BJ (cell line): ENCODE measurements at places on chromosomes 5 and 9. TPM values are rescaled to one million over a fixed set of nuclear protein-coding genes. Genes with fewer than 3 reads are reported as not detected.

Gene ACOT12
- polyA plus RNA-seq, result 0.18 TPM in 1 of 2 replicates, not detected in the other

Gene LRRC19
- polyA plus RNA-seq, result not detected in 2 replicates

Gene PCDHB14
- 0.42 and 0.47 TPM in 2 replicates for polyA plus RNA-seq

Gene FCN2
- polyA plus RNA-seq, result not detected in 2 replicates

Gene SLC27A6
- polyA plus RNA-seq, result 0.06 and 0.10 TPM in 2 replicates

Gene SPINK5
- not detected in 2 replicates for polyA plus RNA-seq

Gene CBY3
- not detected in 2 replicates for polyA plus RNA-seq

Gene TLX3
- polyA plus RNA-seq, result not detected in 2 replicates

Gene CREB3
- 67.9 and 75.8 TPM in 2 replicates for polyA plus RNA-seq

Gene IL33
- polyA plus RNA-seq, result not detected in 2 replicates

DNA sequence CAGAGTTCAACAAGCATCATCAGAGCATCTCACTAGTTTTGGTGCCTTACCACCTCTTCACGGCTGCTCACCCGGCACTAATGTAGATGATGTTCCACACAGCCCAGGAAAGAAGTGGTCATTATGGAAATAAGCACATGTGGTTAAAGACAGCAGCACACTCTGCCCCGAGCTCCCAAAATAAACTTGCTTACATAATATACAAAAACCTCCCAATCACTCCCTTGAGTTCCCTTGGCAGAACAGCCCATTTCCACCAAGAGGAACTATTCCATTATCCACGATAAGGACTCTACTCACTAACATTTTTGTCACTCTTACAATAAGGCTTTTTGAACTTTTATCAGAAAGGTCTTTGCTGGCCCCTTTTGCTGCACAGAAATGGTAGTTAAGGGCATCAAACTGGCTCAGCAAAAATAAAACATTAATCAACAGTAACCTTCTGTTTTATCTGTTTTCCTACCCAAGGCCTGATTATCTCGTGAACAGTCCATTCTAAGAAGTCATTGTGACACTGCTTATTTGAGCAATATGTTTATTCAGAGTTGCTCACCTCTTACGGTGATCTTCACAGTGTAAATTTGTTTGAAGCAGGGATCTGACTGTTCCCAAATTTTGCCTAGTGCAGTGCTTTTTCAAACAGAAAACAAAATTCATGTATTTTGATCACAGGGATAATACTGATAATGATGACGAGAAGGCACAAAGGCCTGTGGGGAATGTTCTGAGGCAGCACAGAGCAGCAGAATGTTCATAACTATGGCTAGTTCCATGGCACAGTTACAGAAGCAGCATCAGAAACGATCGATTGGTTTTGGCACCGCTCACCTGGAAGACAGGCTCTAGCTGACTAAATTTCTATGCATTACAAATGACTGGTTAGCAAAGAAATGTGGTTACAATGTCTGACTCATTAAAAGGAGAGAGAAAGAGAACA lies 399.8 kb upstream of the PIK3R1 start:
- DNase-seq, result no peak

DNA sequence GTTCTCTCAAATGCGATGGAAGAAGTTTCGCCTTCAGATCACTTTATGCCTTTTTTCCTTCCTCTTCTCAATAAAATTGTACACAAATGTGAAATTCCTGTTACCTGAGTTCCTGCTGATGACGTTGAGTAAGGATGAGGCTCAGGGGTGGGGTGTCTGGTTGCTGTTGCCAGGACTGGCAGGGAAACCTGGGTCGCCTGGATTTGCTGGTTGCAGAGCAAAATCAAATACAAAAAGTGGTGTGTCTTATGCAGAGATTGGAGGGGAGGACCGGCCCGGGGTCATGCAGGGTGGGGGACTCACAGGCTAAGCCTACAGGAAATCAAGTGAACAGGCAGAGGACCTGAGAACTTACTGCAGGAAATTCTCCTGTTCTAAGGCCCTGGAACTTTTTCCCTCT lies 39.2 kb downstream of the ANXA2R start:
- no peak for DNase-seq

- no peak for DNase-seq
Measured at GRCh38 chr5:57246426-57246825, 72.6 kb downstream of the GPBP1 start.

GRCh38 chr5:142017832-142018427 lies 5.1 kb upstream of the GNPDA1 start:
- no peak for DNase-seq

- no peak for DNase-seq
Measured at GRCh38 chr9:71001780-71002386, 119.5 kb downstream of the TRPM3 start.

DNA sequence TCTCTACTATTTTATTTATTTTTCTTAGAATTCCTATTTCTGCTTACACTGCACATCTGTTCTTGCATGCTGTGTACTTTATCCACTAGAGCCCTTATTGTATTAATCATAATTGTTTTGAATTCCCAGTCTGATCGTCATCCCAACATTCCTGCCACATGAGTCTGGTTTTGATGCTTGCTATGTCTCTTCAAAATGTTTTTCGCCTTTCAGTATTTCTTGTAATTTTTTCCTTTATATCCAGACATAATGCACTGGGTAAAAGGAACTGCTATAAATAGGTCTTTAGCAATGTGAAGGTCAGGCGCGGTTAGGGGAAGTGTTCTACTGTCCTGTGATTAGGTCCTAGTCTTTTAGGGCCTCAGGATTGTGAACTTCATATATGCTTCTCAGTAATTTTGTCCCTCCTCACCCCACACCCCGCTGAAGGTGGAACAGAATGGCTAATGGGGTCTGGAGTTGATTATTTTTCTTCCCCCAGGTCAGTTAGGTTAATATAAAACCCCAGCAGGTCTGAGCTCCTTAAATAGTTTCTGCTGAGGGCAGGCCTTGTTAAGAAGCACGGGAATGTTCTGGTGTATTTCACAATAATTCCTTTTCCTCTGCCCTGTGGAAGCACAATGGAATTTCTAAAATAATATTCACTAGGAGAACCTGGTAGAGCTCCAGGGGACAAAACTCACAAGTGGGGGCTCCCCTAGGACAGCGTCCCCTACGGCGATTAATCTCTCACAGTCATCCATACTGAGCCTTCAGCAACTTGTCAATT lies 146.6 kb upstream of the TUT7 start:
- DNase-seq, result peak; percentile 92

DNA sequence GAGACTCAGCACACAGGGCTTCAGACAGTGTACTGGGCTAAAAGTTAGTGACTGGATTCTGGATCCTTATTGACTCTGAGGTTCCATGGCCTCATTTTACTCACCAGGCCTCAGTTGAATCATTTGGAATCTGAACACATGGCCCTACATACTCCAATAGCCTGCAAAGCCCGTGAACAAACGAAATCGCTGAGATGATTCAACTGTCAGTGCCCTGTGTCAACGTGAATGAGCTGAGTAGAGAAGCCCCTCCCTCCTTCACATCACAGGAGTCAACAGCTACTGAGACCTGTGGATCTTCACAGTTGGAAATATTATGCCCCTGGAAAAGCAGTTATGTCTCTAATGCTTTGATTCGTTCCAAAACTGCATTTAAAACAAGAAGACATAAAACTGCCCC lies 429.3 kb downstream of the GADD45G start:
- DNase-seq, result no peak

DNA sequence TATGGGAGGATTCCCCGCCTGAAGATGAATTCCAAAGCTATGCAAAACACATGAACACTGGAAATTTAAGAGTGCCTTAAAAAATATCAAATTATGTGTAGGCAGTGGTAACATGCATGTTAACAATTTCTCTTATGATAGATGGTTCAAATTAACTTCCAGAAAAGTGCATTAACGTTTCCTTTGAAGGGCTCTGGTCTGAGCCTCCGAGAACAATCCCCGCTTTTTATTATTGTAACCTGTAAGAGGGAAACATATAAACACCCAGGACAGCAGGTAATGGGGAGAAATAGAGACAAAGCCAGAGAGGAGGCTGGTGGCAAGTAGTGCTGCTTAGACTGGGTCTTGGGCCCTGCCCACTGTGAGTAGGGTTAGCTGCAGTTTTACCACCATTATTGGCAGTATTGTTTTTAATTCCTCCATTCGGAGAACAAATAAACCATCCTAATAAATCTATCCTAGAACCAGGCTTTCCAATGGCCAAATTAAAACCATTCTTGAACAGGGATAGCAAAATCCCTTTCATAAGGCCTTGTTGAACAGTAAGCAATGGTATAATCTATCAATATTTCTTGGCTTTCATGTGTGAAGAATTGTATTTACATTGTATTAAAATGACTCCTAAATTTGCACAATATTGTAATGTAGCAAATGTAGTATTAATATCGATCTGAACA lies 6.3 kb downstream of the NR2F1 start:
- no peak for DNase-seq

GRCh38 chr9:129640086-129640870 lies 1.7 kb downstream of the ASB6 start:
- no peak for DNase-seq

DNA sequence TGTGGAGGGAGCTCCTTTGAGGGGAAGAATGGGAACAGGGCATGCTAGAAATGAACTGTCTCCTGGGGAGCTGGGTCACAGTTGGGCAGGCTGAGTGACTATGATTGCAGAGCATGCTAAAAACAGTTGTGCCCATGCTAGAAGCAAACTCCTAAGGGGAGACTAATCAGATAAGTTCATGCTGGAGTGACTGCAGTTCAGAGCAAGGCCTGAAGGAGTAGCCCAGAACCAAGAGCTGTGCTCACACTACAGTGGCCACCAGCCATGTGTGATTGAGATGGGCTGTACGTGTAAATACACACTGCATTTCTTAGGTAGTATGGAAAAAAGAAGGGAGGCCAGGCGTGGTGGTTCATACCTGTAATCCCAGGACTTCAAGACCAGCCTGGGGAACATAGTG lies 10.3 kb upstream of the AK1 start:
- DNase-seq, result no peak

- DNase-seq, result no peak
Measured at GRCh38 chr9:93185266-93186214, 1.6 kb downstream of the WNK2 start.

- no peak for DNase-seq
Measured at GRCh38 chr5:146101646-146102045, 3.7 kb downstream of the PLAC8L1 start.

- DNase-seq, result no peak
Measured at GRCh38 chr5:173355561-173355960, 27.3 kb upstream of the STC2 start.

- peak; percentile 31 for DNase-seq
Measured at GRCh38 chr5:137621861-137622823, 113.7 kb downstream of the KLHL3 start.

DNA sequence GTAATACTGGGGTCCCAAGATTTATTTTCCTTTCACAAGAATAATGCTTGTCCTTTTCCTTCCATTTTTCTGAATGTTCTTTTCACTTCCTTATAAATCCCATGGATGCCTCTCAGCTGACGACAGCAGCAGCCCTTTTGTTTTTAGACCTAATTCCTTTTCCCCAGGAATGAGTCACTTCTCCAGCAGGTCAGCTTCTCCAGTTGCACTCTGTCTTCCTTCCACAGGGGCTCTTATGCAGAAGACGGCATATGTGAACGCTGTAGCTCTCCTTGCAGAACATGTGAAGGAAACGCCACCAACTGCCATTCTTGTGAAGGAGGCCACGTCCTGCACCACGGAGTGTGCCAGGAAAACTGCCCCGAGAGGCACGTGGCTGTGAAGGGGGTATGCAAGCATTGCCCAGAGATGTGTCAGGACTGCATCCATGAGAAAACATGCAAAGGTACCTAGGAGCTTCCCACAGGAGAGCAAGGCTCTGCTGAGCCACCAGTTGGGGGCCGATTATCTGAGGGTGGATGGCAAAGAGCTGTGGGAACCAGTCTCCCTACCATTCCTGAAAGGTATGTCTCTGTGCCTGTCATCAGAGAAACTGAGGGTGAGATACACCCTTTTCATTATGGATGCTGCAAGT lies 72.9 kb downstream of the RFK start:
- no peak for DNase-seq

DNA sequence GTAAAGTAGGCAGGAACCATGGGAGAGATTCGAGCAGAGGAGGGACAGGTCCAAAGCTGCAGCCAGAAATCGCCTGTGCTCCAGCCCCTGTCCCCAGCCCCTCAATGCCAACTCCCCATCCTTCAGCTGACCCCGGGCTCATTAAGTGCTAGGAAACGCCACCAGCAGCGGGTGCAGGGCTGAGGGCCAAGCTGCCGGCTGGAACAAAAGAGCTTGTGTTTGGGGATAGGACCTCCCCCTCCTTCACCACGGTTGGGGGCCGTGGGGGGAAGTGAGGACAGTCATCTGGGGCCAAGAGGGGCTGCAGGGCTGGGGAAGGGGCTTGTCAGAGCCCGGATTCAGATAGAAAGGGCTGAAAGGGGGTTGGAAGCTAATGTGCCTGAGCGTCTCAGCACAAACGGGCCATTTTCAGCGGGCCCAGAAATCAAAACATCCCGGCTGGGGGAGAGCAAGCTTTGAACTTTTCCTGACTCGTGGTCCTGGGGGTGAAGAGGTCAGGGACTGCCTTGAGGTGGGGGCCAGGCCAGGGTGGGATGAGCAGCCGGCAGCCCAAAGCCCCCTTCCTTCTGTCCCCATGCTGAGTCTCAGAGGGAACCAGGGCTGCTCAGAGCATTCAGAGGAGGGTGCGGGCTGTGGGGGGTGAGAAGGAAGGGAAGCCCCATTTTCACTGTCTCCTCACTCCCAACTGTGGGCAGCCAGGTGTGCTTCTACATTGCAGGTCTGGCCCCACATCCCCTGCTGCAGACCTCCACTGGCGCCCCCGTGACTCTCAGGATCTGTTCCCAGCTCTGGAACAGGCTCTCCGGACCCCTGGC lies 69.4 kb upstream of the DAB2IP start:
- DNase-seq, result no peak

GRCh38 chr5:124064956-124065355 lies 553.0 kb downstream of the CSNK1G3 start:
- no peak for DNase-seq

DNA sequence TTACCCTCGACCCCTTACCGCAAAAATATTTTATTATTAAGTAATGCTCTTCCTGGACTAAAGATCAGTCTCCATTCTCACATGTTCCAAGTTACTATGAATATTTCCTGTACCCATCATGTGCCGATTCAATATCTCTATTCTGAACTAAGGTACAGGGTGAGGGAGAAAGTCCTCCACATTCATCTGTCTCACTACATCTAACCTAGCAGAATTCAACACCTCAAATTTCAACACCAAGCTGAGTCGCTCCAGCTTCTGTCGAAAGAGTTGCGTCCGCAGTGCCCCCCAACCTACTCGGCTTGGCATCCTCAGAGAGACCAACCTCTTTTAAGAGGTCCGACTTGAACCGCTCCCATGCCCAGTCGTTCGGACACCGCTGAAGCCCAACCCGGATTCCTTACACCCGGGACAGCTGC lies 1.0 kb downstream of the CERT1 start:
- DNase-seq, result no peak

DNA sequence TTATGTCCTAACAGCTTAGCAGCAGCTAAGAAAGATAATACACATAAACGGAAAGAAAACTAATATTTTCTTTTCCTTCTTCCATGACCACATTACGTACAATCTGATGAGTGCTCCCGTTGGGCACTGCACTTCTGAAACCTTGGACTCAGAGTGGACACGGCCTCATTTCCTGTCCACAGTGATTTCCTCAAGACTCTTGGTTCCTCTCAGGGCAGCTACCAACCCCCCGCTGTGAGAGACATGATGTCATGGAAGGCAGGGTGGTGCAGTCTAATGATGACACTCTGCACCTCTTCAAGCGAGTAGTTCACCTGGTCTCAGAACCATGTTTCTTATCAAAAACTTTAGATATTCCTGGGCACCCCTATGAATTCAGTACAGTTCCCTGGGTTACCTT lies 68.7 kb upstream of the CTSL start:
- DNase-seq, result no peak

GRCh38 chr5:74992791-74993190 lies 59.6 kb downstream of the GCNT4 start:
- DNase-seq, result no peak
